ENCODE measurements at places on chromosomes 4 and X.

- no peak for DNase-seq
Measured at GRCh38 chrX:27583976-27584375, 6.2 kb upstream of the DCAF8L2 start.

DNA sequence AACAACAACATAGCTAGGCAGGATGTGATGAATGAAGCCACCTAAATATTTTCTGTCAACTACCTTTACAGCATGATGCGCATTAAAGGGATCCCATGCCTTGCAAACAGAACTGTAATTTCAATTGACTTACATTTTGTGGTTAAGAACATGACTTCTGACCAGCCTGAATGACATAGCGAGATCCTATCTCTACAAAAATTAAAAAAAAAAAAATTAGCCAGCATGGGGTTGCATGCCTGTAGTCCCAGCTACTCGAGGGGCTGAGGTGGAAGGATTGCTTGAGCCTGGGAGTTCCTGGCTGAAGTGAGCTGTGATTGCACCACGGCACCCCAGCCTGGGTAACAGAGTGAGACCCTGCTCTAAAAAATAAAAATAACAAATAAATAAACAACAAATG lies 680.6 kb downstream of the IQCM start:
- DNase-seq = no peak

- DNase-seq = no peak
Measured at GRCh38 chrX:117895418-117895817, 221.2 kb downstream of the KLHL13 start.

GRCh38 chrX:26254436-26254835 lies 38.5 kb downstream of the MAGEB5 start:
- DNase-seq = no peak

- no peak for DNase-seq
Measured at GRCh38 chr4:154529728-154530519, 20.3 kb downstream of the PLRG1 start.

- DNase-seq = no peak
Measured at GRCh38 chr4:90127223-90127705, at the start of gene CCSER1. CCSER1 (plus strand) TSS chr4:90127394.

DNA sequence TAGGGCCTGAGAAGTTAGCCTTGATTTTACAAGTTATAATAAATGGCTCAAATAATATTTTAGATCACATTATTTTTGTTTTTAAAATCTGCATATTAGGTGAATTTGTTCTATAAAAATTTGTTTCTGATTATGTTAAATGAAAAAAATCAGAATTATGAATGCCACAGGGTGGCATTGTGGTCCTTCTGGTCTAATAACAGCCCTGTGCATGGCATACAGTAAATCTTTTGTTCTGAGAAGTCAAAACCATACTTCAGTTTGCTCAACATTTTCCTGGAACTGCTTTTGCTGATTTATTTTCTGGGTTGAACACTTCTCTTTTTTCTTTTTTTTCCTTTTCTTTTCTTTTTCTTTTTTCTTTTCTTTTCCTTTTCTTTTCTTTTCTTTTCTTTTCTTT lies 101.0 kb upstream of the UBQLN2 start:
- no peak for DNase-seq

- no peak for DNase-seq
Measured at GRCh38 chr4:42345962-42346544, 51.2 kb upstream of the SHISA3 start.

DNA sequence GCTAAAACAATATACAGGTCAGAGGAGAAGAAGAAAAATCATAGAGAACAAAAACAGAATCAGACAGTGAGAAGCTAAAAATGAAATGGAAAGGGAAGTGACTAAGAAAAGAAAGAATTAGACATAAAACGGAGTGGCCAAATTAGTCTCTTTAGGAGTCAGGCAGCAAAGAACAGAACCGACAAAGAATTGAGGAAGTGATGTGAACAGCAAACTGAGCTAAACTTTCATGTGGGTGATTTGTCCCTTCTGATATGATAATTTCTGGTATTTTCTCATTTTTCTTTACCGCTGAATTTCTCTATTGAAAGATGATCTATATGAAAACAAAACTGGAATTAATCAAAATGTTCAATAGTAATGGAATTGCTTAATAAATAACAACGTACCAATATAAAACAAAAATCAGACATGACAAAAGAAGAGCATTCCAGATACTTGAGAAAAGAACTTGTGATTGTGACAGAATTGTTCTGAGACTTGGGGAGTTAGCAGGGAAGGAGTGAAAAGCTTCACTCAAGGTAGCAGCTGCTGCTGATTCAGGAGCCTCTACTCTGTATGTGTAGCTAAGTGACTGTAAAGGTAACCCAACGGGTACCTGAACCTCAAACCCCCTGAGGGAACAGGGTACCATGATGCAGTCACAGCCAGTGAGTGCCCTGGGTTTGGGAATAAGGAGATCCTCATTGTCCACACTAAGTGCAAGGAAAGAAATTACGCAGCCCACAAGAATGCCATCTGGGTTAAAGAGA lies 8.8 kb downstream of the TAPT1 start:
- no peak for DNase-seq

GRCh38 chr4:95381843-95382580 lies 166.8 kb downstream of the UNC5C start:
- no peak for DNase-seq

DNA sequence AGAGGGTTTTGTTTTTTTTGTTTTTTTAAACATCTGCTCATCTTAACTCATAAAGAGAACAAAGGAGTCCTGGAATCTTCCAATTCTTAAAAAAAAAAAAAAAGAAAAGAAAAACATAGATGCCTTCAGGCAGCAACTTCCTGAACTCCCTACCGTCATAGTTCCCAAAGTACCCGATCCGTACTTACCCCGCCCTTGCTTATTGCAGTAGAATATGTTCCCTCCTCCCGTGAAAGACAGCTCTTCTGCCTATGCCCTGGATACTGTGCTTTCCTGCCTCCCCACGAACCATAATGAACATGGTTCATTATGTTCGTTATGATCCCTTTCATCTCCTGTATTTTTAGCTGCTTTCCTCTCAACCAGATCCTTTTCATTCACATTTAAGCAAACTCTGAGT lies 40.3 kb downstream of the KLHL5 start:
- DNase-seq = no peak

- DNase-seq = no peak
Measured at GRCh38 chrX:87941841-87942240, 424.2 kb downstream of the KLHL4 start.

GRCh38 chr4:151646322-151646721 lies 114.5 kb downstream of the GATB start:
- no peak for DNase-seq

DNA sequence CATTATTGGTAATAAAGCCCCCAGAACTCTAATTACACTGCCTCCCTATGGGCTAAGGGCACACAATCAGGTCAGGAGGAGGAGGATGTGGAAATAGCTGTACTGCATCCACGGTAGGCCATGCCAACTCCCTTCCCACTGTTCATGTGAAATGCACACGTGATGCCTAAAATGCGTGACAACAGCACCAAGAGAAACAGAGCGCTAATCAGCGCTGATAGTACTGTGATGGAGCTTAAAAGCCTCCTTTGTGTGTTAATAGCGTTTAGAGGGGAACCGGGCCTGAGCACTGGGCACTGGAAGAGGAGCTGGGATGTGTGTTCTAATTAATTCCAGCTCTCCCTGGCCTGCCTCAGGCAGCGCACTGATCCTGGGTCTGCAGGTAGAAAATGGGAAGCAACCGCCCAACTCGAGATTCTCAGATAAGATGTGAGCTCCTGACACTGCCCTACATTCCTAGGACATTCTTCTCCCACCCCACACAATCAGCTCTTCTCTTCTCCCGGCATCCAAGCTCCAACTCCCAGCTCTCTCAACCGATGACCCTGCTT lies 12.9 kb downstream of the DCTD start:
- DNase-seq = no peak

DNA sequence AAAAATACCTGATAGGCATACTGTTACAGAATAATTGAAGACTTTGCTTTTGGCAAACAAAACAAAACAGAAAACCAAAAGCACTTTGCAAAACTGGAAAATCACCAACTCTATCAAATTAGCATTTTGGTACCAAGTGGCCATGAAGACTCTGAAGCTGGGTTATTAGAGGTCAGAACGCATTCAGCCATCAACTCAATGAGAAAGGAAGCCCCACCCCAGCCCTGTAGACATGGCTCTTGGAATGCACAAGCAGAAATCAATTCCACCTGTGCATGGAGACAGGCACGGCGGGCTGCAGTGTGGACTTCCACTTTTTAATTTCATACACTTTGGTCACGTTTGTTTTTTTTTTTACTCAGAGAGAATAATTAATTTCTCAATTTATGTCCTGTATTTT lies 93.6 kb upstream of the DHX15 start:
- DNase-seq = no peak

DNA sequence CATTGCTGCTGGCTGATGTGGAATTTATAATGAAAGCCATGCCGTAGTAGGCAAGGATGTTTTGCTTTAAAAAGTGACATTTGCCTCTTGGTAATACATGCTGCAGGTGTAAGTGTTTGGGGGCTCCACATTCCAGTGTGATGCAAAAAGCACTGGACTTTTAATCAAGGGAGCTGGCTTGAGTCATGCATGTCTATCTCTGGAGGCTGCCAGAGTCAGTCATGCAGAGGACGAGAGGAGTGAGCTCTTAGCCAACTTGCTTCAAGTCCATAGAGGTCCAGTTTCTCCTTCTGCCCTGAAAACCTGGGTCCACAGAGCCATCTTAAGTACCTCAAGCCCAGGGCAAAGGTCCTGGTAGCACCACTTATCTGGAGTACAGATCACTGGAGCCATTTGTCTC lies 11.6 kb upstream of the CXCL13 start:
- no peak for DNase-seq

GRCh38 chrX:153984351-153985178 lies 12.0 kb downstream of the TMEM187 start:
- DNase-seq = no peak

DNA sequence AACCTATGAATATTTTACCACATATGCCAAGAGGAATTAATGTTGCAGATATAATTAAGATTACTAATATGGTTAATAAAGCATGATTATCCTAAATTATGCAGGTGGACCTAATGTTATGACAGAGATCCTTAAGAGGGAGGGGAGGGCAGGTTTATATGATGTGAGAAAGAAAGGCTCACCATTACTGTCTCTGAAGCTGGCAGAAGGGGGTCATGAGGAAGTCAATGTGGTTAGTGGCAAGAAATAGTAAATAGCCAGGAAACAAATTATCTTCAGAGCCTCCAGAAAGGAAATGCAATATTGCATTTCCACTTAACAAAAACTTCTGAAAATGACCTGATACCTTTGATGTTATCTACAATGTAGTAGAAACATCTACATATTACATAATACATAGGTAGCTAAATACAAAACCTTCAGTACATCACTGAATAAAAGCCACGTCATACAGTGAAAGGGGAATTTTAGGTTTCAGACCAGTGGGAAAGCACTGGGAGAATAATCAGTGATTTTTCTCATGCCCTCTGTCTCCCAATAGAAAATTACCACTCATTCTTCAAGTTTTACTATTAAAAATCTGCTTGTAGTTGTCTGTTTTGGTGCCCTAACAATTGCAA lies 609.2 kb downstream of the SPOCK3 start:
- DNase-seq = no peak

- DNase-seq = no peak
Measured at GRCh38 chr4:24002330-24002966, 112.6 kb upstream of the PPARGC1A start.

- no peak for DNase-seq
Measured at GRCh38 chrX:46803140-46803539, 33.7 kb upstream of the RP2 start.

DNA sequence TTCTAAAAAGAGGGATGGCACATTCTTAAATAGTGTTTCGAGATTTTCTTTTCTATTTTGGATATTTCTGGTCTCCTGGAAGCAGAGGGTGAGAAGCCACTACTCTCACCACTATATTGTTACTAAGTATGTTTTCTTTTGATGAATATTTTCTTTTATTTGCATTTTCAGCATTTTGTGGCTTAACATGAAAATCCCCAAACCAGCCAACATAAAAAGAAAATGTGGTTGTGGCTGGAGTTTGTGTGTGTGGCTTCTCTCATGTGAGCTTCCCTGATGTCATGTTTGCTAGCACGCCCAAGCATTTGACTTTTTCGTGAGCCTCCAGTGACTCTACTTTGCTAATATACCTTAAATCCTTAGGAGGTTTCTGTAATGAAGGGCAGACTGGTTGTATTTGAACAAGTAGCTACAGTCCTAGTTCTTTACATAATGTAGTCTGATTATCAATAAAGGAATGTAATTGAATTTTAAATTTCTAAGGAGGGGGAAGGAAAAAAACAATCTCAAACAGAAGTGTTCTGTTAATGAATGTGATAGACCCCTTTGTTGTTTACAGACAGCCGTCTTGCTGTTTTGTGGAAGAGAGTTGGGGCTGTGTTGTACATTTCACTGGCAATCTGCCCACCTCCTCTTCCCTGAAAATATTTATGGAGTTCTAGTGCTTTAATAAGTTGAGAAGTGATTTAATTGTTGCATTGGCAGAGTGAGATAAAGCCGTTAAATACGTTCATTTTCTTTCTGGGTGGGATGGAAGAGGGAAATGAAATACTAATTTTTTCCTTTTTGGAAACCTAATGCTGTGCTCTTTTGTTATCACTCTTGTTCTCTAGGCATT lies 114.6 kb downstream of the ARHGAP10 start:
- no peak for DNase-seq

DNA sequence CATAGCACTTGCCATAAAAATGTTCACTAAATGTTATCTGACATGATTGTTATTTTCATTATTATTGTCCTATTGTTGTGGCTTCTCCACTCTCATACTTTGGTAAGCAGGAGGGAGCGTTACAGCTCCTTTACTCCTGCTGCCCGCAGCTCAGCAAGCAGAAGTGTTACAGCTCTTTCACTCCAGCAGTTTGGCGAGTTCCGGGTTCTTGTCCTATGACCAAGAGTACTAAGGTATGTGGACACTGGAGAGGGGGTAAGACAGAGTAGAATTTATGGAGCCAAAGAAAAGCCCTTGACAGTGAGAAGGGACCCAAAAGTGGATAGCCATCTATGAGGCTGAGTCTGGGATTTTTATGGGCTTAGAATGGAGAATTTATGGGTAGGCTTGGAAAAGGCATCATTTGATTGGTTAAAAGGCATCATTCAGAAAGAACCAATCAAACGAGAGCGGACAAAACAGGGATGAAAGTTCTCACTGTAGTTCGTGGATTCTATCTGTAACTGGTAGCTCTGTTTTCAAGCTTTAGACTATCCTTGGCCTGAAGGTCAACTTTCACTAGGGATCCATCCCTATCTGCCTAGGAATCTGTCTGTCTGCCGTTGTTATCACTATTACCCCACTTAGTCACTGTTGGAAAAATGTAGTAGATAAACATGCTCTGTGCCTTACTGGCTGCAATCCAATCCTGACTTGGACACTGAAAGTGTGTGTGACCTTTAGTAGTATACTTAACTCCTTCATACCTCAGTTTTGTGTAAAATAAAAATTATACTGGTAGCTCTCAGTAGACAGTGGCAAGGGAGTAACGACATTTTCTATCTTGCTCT lies 545.6 kb upstream of the LCORL start:
- no peak for DNase-seq

- no peak for DNase-seq
Measured at GRCh38 chrX:38154818-38155217, 65.9 kb downstream of the SRPX start.

- DNase-seq = no peak
Measured at GRCh38 chrX:42496239-42496638, 281.7 kb downstream of the PPP1R2C start.

Data from effector CD8-positive, alpha-beta T cell (primary cell).